NCI-H345 (cell line): ENCODE measurements at places on chromosomes 2 and 18.

DNA sequence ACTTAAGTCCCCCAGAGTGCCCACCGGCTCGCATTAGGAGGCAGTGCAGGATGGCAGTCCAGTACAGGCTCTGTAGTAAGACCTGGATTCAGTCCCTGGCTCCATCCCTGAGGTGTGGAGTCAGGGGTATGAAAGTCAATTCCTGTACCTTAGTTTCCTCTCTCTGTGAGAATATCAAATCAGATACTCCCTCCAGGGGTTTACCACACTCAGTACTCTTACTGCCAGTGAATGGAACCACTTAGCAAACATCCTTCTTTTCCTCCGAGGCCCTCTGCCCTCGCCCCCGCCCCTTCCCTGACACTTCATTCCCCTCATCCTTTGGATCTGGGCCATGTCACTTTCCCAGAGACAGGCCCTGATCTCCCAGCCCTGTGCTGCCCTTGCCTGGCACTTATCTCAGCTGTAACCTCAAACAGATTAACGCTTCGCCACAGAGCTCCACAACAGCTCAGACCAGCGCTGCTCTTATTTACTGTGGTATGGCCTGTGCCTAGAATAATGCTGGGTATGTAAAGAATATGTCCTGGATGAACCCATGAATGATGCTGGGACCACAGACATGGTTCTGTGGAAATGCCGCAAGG lies 159.0 kb upstream of the TMEM200C start:
- peak; percentile 80 for DNase-seq

DNA sequence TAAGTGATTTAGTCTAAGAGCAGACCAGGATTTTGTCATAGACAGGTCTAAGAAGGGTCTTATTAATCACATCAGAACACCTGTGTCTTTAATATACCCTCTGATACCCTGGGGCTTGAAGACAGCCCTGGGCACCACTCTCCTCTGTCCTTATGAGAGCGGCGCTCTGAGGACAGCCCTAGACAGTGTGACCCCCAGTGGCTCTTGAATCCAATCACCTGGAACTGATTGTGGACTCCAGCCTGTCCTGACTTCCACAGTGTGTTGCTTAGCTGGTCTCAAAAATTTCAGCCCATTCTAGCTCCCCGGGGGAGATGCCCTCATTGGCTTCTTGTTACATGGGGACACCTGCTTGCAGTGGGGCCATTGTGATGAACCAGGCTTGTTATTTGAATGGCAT lies 195.8 kb upstream of the SMAD2 start:
- DNase-seq: peak; percentile 31

- no peak for DNase-seq
Measured at GRCh38 chr2:121400201-121400600, 115.2 kb upstream of the TFCP2L1 start.

- peak; percentile 62 for DNase-seq
Measured at GRCh38 chr2:162890690-162891311, 52.2 kb upstream of the KCNH7 start.

DNA sequence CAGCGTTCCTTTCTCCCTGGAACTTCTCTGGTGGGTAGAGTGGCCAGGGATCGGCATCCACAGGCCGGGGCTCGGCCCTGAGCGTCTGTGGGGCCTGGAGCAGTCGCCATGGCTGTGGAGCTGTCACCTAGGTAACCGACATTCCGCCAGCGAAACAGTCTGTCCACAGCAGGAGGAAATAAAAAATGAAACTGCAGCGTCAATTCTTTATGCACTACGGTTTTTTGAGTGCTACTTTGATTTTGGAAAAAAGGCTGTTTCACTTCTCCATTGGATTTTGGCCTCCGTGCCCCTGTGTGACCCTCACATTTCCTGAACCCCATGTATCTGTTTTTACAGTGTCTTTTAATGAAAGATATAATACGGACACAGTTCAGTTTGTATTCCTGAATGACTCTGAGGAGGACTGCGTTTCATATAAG lies 163.4 kb downstream of the LDLRAD4 start:
- no peak for DNase-seq

- no peak for DNase-seq
Measured at GRCh38 chr2:136787970-136788369, 22.6 kb downstream of the THSD7B start.

DNA sequence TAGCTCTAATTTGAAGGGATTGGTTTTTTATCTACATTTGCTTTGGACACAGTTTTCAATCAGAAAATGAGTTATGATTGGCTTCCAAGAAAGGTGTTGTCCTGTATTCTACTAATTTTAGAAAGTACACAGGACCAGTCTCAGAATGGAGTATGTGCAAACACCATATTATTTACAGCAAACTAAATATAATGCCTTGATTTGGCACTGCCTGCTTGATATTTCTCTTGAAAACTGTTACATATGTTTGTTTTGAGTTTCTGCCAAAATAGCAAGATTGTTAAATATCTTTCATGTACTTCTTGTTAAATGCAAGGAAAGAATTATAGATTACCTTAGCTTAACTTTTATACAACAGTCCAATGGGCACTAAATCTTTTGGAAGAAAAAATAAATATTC lies 694.9 kb downstream of the KCNJ3 start:
- DNase-seq: peak; percentile 17

- no peak for DNase-seq
Measured at GRCh38 chr2:21715887-21716286, 592.1 kb downstream of the TDRD15 start.

DNA sequence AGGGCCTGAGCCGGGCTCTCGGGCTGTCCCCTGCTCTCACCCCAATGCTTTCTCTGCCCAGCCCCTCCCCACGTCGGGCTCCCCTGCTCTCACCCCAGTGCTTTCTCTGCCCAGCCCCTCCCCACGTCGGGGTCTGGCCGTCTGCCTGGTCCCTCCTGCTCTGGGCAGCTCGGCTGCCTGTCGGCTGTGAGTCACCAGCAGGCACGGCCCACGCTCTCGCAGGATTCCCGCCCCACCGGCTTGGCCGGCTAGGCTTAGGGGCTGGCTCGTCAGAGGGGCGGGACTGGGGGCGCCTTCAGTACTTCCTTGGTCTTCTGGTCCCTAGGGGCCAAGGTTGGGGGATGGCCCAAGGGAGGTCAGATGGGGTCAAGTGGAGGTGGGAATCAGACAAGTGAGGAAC lies 3.3 kb downstream of the BOK start:
- no peak for DNase-seq
